ENCODE measurements at places on chromosomes 7 and 10.

- DNase-seq, result no peak
Measured at GRCh38 chr7:22667562-22668239, 59.3 kb upstream of the IL6 start.

GRCh38 chr10:79244841-79245504 lies 102.3 kb upstream of the PPIF start:
- no peak for DNase-seq

- no peak for DNase-seq
Measured at GRCh38 chr7:595621-596010, 76.0 kb upstream of the PDGFA start.

DNA sequence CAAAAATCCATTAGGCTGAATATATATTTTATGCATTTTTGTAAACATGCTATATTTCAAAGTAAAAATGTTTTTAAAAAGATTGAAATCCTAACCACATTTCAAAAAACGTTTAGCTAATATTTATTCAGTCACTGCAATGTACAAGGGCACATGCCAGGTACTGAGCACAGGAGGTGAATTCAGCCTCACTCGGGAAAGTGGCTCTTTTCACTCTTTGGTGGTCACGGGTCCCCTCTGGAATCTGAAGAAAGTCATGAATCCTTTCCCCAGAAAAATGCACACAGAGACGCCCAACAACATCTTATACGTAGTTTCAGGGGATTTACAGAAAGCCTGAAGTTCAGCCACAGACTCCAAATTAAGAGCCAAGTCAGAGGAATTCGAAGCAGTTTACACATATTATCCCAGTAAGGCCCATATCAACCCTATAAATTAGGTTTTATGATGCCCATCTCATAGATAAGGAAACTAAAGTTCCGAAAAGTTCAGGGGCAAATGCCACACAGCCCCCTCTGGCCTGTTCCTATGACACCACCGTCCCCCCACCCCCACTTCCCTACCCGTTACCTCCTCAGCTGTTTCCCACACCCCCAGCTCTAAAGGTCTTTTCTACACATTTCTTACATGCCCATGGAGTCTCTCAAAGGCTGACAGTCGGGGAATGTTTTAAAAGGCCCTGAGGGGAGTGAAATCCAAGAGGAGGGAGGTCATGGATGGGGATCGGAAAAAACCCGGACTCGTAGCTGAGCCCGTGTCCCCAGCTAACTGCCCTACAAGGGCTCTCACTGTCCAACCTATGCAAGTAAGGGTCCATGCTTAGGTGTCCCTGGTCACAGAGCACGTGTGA lies 9.6 kb upstream of the SVOPL start:
- no peak for DNase-seq

DNA sequence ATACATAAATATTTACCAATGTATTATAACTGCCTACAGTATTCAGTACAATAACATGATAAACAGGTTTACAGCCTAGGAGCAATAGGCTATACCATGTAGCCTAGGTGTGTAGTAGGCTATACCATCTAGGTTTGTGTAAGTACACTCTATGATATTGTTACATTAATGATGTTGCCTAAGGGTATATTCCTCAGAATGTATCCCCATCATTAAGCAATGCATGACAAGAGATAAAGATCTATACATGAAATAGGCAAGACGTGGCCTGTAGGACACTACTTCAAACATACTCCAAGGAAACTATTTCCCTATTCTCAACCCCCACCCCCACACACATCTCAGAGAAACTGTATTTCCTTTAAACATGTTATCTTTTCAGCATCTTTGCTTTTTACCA lies 15.3 kb upstream of the ADAM22 start:
- DNase-seq, result no peak

DNA sequence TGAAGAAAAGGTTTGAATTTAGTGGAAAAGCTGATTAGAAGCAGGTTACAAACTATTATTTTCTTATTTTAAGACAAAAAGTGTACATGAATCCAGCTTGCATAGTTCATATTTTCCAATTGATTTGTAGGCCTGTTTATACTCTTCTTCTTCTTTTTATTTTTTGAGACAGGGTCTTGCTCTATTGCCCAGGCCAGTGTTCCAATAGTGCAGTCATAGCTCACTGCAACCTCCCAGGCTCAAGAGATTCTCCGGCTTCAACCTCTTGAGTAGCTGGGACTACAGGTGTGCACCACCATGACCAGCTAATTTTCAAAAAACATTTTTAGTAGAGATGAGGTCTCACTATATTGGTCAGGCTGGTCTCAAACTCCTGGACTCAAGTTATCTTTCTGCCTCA lies 45.0 kb downstream of the ARL4A start:
- DNase-seq, result no peak

GRCh38 chr7:24836084-24836483 lies 78.8 kb upstream of the GSDME start:
- no peak for DNase-seq

DNA sequence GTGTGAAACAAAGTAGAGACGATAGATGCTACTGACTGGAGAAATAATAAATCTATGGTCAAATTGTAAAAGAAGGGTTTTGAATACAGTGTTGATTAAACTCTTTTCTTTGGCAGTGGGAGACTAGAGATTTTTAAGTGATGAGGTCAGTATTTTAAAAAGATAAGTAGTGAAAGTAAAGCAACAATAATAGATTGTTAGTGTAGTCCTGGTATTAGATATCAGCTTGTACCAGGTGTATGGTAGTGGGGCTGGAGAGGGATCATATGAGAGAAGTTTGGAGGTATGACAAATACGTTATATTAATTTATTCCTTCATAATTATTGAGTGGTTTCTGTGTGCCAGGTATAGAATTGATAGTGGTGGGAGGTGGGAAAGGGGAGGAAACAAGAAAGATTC lies 25.2 kb downstream of the PHTF2 start:
- no peak for DNase-seq

GRCh38 chr7:77293046-77293445 lies 93.4 kb upstream of the FGL2 start:
- DNase-seq, result no peak

DNA sequence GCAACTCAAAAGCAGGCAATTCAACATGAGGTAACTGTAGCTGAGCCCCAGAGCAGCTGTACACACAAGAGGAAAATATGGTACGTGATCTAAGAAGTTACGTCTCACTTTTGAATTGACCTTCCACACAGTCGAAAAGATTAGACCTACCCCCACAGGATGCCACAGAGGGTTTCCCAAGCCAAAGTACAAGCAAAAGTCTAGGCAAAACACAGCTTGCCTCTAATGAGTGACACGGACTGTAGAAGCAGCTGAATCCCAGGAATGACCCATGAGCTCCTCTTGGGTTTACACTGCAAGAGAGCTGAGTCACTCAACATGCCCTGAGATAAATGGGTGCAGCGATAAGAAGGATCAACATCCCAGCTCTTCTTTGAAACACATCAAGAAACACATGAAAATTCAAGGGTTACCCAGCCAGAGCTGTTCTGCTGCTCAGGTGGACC lies 9.8 kb downstream of the CREB3L2 start:
- no peak for DNase-seq

DNA sequence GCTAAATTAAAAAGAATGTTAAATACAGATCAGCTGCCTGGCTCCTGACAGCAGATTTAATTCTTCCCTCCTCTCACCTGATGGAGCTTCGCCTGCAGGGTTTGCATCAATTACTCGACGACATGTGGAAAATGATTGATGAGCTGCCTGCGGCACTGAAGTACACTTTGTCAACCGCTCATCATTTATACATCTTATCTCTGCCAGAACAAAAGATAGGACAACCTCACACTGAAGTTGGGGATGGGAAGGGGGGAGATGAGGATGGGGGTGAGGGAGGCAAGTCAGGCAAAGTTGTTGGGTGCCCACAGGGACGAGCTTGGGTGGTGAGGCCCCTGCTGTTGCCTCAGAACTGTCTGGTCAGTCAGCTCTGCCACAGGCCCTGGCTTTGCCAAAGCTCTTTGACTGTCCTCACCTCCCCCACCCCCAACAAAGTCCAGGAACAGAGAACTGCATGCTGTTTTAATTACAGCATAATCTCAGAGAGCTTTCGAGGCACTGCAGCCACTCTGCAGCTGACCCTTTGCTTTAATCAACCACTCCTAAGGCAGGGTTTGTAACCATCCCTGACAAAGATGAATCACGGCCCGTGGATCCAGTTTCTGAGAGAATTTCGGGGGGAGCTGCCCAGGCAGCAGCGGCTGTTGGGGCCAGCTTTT lies 702.3 kb downstream of the LRMDA start:
- DNase-seq, result no peak

DNA sequence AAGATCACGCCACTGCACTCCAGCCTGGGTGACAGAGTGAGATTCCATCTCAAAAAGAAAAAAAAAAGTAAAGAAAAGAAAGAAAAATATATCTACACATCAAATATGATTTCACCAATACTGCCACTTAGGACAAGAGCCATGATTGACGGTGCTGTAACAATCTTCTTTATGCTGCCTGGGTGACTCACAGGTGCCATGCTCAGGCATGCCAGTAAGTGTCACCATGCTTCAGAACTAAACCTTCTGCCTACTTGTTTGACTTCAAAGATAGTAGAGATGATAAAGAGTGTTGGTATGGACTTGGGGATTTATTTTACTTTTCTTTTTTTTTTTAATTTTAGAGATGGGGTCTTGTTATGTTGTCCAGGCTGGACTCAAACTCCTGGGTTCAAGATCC lies 33.6 kb upstream of the DNMBP start:
- DNase-seq, result no peak

- no peak for DNase-seq
Measured at GRCh38 chr10:58873161-58873560, 303.3 kb upstream of the PHYHIPL start.

Data from stimulated activated CD8-positive, alpha-beta memory T cell treated with anti-CD3 and anti-CD28 coated beads, Interleukin-4, amount 100 ng/mL, for 4 hours (primary cell).